ENCODE measurements at places on chromosomes 4 and X. TPM values are rescaled to one million over a fixed set of nuclear protein-coding genes. Genes with fewer than 3 reads are reported as not detected.

The AVPR2 gene
- not detected for total RNA-seq

The SLC26A1 gene
- total RNA-seq, result 0.61 TPM

The YTHDC1 gene
- 34.8 TPM for total RNA-seq

The OCIAD1 gene
- total RNA-seq, result 203 TPM

The MAN2B2 gene
- total RNA-seq, result 5.9 TPM

- no peak for DNase-seq
Observed at GRCh38 chr4:34181311-34181841, 2062.9 kb downstream of the ARAP2 start.

- no peak for DNase-seq
Observed at GRCh38 chr4:121749225-121749624, 15.7 kb downstream of the SMIM43 start.

- DNase-seq, result no peak
Observed at GRCh38 chrX:47960406-47960805, 43.4 kb downstream of the ZNF182 start.

GRCh38 chr4:124386648-124387047 lies 325.9 kb downstream of the ANKRD50 start:
- no peak for DNase-seq

DNA sequence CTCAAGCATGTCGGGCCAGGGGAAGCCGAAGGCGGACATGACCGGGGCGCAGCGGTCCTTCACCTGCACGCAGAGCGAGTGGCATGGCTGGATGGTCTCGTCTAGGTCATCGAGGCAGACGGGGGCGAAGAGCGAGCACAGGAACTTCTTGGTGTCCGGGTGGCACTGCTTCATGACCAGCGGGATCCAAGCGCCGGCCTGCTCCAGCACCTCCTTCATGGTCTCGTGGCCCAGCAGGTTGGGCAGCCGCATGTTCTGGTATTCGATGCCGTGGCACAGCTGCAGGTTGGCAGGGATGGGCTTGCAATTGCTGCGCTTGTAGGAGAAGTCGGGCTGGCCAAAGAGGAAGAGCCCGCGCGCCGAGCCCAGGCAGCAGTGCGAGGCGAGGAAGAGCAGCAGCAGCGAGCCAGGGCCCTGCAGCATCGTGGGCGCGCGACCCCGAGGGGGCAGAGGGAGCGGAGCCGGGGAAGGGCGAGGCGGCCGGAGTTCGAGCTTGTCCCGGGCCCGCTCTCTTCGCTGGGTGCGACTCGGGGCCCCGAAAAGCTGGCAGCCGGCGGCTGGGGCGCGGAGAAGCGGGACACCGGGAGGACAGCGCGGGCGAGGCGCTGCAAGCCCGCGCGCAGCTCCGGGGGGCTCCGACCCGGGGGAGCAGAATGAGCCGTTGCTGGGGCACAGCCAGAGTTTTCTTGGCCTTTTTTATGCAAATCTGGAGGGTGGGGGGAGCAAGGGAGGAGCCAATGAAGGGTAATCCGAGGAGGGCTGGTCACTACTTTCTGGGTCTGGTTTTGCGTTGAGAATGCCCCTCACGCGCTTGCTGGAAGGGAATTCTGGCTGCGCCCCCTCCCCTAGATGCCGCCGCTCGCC lies at the start of gene SFRP2:
Gene SFRP2 (minus strand): TSS at position 671 of the 864 bp plus-strand sequence. CDS start 248 bp downstream, at position 423.
- no peak for DNase-seq

- DNase-seq, result no peak
Observed at GRCh38 chr4:101288365-101289145, 58.8 kb downstream of the PPP3CA start.

- no peak for DNase-seq
Observed at GRCh38 chrX:8847360-8847759, 46.2 kb upstream of the FAM9A start.

- DNase-seq, result no peak
Observed at GRCh38 chrX:28854637-28855036, 267.4 kb downstream of the IL1RAPL1 start.

DNA sequence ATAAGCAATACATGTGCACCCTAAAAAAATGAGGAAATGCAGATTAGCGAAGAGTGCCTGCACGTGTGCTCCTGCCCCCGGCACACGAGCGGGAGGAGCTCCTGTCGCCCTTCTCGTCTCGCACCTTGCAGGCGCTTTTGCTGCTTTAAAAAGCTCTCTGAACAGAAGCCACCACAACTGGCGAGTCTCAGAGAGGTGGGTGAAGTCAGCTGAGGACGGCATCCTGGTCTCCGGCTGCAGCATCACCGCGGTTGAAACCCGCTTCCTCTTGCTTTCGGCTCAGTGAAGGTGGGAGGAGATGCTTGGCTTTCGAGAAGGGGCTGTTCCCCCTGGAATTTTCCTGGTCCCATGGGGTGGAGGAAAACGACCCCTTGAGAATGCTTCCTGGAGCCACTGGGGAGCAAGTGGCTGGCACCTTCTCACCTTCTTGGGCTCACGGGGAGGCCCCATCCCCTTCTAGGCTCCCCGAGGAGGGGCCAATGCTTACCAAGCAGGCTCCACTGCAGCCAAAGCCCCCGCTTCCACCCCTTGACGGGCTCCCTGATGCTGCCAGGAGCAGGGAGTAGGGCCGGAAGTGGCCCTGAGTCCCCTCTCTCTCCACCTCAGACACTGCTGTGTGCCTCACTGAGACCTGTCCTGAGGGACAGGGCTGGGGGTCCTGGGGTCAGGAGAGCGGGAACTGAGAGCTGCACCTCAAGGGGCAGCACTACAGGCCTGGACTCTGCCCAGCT lies 29.2 kb upstream of the MXD4 start:
- no peak for DNase-seq

- no peak for DNase-seq
Observed at GRCh38 chr4:176799653-176800052, 6.9 kb upstream of the VEGFC start.

DNA sequence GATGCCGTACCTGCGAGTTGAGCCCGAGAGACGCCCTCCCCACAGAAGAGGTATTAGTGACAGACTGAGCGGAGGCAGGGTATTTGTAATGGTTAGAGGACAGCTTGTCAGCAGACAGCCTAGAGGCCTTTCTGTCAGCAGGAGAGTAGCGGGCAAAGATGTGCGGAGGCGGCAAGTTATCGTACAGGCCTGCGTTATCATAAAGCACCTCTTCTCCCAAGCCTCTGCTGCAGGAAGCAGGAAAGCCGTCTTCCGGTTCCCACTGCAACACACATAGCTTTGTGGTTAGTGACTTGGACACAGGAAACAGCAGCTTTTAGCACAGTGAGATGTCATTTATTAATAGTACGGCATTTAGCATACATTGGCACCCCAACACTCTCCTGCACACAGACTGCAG lies 158.3 kb downstream of the AFAP1 start:
- DNase-seq, result no peak

- DNase-seq, result peak; percentile 8
Observed at GRCh38 chr4:99811850-99812249, 4.8 kb upstream of the DAPP1 start.

- DNase-seq, result no peak
Observed at GRCh38 chrX:132740316-132741123, 217.9 kb downstream of the HS6ST2 start.

All from NCI-H460 (cell line).